ENCODE measurements at places on chromosomes 2 and 18.

GRCh38 chr2:239310401-239311061, 90.3 kb downstream of the HDAC4 start:
- DNase-seq: no peak

GRCh38 chr2:118130385-118130784, 42.1 kb downstream of the INSIG2 start:
- DNase-seq: no peak

- no peak for DNase-seq
Measured at GRCh38 chr18:77617694-77618093, 368.0 kb downstream of the GALR1 start.

DNA sequence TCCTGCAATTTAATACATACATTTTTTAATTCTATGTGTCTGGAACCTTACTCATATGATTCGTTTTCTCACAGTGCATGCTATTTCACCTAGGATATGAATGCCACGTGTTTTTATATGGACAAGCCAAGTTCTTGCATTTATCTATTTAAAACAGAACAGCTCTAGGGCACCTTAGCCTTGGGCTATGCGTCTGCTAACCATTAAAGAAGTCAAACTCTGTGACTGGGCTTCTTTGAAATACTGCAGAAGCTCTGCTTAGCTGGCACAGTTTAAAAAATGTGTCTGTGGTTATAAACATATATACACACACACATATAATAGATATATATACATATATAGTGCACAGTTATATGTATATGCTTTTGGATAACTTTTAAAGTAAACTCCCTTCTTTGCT, 890.8 kb upstream of the KLHL29 start:
- no peak for DNase-seq

DNA sequence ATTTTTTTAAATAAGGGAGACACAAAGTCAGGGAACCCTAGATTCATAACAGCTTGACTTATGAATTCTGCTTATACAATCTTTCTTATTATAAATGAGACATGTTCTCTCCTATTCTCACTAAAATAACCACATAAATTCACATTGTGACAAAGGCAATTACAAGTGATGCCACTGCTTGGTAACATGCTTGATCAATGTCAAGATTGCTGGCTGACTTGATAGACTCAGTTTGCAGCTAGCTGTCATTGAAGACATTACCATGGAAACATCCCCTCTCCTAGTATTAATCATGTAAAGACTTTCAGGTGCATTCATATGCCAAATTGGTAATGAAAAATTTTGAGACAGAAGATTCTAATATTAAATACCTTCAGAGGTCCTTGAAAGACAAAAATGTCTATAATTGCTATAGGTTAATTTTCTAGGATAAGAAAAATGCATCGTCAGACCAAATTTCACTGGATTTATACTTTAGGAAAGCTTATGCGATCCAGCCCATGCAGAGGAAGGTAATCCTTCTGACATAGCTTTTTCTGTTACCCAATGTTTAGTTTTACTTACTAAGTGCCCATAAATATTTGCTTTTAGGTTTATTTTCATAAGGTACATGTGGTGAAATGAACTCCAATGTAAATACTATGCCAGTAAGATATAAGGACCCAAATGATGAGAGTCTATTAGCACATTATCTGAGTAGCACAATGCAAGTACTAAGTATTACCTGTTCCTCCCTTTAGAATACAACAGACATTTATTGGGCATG, 32.6 kb upstream of the ENOSF1 start:
- DNase-seq: no peak

DNA sequence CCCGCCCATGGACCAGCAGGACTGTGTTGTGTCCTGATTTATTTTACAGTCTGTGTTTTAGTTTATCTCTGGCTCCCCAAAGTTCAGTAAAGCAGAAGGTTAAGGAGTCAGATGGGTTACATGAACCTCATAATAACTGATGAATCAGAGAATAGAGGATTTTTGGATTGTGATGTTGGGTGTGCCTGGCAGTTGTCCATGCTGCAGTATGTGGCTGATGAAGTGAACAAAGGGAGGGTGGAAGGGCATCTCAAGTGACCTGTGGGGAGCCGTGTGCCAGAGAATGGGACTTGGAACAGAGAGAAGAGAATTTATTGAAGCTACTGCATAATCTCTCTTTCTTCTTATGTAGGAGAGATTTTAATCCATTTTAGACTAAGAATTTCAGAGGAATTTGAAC, 145.5 kb downstream of the MAP4K4 start:
- no peak for DNase-seq

DNA sequence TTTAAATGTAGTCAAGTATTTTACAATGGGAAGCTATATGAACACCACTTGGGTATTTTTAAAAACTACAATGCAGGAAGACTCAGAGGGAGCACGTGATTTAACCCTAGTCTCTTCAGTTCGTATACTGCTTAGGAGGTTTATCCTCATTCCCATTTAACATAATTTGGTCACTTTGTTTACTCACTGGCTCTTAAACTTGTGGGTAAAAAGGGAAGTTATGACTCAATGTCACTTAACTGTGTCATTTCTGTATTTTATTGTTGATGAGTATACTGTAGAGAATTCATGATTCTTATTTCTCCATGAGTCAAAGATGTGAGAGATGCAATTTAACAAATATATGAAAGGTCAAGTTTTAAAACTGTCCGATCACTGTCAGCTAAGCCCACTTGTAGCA, 48.2 kb downstream of the SLC66A3 start:
- DNase-seq: no peak

- no peak for DNase-seq
Measured at GRCh38 chr2:166419616-166419934, 43.8 kb upstream of the SCN9A start.

DNA sequence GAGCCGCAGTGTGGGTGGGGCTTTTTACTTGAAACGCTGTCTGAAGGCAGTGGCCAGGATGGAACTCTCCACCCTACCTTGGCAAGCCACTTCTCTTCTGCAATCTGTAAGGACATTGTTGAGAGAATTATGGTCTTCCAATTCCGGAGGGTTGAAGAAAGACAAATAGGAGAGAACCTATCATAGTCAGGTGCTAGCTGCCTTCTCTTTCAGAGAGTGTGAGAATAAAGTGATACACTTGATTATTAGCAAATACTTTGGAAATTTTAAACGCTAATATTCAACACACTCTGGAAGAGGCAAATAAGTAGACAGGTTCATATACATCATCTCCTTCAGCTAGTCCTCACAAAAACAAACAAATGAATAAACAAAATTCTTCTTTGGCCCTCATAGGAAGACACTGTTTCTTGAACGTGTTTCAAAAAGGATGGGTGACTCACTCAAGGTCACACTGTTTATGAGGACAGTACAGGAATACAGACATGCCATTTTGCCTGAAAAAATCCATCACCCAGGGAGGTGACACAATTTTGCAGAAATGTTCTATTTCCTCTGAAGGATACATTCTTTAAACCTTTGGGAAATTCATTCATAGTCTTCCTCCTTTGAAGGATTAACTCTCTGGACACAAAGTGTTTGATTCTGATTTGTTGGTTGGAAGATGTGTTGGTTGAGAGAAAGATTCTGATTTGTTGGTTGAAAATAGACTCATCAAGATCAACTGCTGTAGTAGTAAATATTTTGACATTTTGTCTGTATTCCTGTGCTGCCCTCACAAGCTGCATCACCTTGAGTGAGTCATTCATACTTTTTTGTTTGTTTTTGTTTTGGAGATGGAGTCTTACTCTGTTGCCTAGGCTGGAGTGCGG, 2.2 kb upstream of the IL1RN start:
- DNase-seq: no peak

GRCh38 chr2:110655701-110656100, 22.2 kb downstream of the BUB1 start:
- DNase-seq: no peak

GRCh38 chr18:48422947-48423378, 13.8 kb upstream of the ZBTB7C start:
- DNase-seq: no peak

Measured in activated CD4-positive, alpha-beta T cell treated with anti-CD3 and anti-CD28 coated beads, Interleukin-2, amount 50 U/mL, for 24 hours (primary cell).